NCI-H1048 (cell line): ENCODE measurements at places on chromosomes 13 and 19.

- no peak for DNase-seq
Observed at GRCh38 chr13:36163286-36163685, 32.1 kb upstream of the DCLK1 start.

GRCh38 chr13:76668716-76669115 lies 217.5 kb downstream of the KCTD12 start:
- no peak for DNase-seq

DNA sequence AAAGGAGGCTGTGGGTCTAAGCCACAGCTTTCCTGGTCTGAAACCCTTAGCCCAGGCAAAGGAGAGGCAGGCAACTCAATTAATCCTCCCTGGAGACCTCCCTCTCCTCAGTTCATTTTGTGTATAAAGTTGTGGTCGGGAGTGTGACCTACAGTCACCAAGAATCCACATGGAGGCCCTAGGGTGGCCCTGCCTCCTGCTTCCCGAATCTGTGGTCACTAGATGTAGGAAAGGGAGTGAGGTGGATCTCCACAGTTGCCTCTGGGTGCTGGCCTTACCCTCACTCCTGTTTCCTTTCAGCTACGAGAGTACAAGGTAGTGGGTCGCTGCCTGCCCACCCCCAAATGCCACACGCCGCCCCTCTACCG lies 1.3 kb downstream of the RPL18A start:
- DNase-seq = no peak

GRCh38 chr19:49677901-49678674 lies 1.0 kb downstream of the PRMT1 start:
- no peak for DNase-seq

DNA sequence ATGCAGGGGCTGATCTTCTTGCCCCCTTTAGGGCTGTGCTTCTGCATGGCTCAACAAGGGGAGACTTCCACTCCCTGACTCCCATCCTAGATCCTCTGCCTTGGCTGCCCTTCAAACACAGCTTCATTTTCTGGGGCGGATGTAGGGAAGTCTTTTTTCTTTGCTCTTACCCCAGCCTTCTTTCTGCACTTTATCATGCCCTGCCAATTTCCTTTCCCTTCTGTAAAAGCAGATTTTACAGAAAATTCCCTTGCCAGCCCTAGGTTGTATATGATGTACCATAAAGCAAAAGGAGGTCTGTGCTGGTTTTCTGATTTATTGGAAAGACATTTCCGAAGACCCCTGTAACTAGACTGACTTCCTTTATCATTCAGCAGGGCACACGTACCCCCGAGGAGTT lies 283.4 kb downstream of the SHISA2 start:
- no peak for DNase-seq

DNA sequence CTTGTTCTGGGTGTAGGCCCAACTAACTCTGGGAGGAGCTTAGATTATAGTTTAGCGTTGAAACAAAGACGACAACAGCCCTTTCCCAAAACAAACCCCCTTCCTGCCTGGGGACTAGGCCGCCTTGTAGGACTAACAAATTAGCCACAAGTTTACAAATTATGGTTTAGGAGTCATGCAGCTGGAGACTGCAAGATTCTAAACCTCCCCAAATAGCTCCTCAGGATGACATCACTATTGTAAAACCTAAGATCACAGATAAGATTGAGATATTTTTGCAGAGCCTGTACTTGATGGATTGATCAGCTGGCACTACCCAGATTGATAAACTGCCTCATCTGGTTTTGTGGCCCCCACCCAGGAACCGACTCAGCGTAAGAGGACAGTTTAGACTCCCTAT lies 2.3 kb upstream of the SLC25A15 start:
- no peak for DNase-seq

DNA sequence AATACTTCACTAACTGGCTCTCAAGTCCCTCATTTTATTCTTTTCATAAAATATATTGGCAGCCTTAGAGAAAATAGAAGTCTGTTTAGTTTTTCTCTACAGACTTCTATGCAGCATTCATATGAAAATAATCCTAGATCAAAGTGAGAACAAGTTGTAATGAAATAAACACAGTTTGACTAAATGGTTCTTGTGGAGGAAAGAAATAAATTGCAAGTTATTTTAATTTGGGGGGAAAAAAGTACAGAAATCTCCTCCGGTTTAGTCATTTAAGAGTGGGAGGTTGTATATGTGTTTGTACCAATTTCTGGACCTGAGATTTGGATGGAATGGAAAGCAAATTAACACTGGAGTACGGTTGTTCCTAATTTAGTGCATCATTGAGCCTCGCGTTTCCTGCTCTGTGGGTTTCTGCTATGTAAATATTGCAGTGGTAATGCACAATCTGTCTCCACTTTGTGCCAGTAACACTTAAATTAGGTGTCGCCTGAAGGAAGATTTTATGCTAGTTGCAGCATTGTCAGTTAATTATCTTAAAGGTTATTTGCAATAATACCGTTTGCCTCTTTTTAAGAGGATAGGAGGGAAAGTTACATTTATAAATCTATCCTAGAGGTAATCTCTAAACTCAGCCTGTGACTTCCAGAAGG lies 100.2 kb downstream of the ZIC5 start:
- DNase-seq = no peak

GRCh38 chr13:39783051-39783450 lies 127.6 kb downstream of the COG6 start:
- no peak for DNase-seq

DNA sequence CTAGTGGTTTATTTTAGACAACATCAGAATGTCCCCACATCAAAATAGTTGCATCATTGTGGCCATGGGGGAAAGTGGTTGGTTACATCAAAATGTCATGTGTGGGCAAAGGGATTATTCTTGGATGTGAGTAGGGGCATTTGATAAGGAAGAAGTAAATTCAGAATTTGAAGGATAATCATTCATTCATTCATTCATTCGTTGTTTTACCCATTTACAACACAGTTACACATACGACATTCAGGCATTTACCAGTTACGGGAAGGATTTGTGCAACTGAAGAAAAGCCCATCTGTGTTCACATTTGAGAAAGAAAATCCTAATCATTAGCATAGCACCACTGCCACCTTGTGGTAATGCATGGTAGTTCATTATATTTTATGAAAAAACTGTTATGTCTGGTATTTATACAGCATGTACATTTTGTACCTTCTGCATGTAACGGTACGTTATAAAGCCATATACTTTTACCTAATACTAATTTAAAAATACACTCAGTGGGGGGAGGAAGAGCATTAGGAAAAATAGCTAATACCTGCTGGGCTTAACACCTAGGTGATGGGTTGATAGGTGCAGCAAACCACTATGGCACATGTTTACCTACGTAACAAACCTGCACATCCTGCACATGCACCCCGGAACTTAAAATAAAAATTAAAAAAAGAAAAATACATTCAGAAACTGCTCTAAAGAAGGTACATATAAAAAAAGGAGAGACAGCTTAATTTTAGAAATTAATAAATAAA lies 62.1 kb downstream of the DGKH start:
- DNase-seq = peak; percentile 6

DNA sequence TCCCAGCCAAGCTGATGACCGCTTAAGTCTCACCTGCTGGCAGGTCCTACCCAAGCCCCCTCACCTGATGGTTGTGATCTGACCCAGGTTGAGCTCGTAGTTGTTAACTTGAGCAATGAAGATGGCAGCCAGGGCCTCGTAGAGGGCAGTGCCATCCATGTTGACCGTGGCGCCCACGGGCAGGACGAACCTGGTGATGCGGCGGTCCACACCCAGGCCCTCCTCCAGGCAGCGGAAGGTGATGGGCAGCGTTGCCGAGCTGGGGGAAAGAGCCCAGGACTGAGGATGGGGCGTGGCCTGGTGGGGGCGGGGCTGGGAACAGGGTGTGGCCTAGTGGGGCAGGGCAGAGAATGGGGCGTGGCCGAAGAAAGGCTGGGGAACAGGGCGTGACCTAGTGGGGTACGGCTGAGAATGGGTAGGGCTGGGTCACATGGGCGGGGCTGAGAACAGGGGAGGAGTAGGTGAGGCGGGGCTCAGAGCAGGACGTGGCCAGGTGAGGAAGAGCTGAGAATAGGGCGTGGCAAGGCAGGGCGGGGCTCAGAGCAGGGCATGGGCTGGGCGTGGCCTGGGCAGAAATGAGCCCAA lies 12.9 kb downstream of the OR7C2 start:
- no peak for DNase-seq

GRCh38 chr19:22610121-22610520 lies 24.0 kb upstream of the ZNF492 start:
- no peak for DNase-seq

DNA sequence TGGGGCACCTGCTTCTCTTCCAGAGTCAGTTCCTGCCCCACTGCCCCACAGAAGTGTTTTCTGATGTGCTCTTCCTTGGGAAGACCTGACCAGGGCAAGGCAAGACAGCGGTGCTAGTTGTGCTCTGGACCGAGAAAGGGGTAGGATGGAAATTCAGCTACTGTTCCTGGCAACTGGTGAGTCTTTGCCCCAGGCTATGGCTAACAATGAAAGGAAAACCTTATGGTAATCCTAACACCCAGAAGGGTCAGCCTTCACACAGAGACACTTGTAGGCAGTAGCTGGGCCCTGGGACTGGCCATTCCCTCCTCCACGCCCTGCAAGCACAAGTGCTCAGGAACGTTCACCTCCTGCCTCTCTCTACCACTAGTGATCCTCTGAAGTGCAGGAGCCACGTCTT lies 9.6 kb upstream of the CYSLTR2 start:
- DNase-seq = no peak

DNA sequence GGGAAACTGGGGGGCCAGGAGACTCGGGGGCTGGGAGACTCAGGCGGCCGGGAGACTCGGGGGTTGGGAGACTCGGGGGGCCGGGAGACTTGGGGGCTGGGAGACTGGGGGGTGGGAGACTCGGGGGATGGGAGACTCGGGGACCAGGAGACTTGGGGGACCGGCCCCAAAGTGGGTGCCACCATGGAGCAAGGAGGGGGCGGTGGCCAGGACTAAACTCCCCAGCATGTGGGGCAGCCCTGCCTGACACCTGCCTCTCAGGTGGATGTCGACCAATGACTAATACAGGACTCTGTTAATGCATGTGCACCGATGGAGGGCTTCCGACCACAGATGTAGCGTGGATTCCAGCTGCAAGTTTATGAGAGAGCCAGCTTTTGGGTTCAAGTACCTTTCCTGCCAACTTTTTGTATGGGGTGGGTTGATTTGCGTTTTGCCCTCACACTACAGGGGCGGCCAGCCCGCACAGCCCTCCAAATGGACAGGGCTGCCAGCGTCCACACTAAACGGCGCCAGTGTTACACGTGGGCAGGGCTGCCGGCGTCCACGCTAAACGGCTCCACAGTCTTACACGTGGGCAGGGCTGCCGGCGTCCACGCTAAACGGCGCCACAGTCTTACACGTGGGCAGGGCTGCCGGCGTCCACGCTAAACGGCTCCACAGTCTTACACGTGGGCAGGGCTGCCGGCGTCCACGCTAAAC lies 62.2 kb downstream of the RASA3 start:
- DNase-seq = no peak

GRCh38 chr19:43476606-43477005 lies 11.2 kb upstream of the LYPD3 start:
- DNase-seq = no peak

- DNase-seq = no peak
Observed at GRCh38 chr13:110341445-110342244, 34.6 kb downstream of the COL4A2 start.

- no peak for DNase-seq
Observed at GRCh38 chr19:7337380-7338194, 11.2 kb upstream of the ARHGEF18 start.

DNA sequence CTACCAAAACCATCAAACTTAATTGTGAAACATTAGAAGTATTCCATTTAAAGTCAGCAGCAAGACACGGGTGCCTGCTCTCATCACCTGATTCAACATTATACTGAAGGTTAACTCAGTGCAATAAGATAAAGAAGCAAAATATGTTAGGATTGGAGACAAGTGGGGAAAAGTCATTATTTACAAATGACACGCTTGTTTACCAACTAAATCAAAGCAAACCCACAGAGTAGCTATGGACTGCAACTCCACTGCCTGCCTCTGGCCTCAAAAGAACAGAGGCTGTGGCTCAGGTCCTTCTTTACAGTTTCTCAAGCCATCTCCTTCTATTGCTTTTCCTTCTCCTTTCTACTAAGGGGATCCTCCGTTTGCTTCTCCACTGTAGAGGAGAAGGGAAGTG lies 21.0 kb upstream of the ATP12A start:
- DNase-seq = no peak

DNA sequence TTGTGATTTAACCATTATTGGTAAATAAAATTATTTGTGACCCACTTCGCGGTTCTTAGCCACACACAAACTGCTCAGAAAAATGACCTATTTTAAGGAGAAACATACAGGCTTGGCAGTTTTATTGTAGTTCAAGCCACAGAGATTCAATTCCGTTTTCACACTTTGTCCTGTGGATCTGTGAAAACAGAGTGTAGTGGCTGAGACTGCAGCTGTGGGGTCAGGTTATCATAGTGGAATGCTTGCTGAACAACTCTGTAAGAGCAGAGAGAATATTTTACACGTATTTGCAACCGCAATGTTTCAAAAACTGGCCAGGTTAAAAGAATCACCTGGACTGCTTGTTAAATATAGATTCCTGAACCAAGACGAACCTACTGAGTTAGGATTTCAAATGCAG lies 292.5 kb downstream of the GPC5 start:
- no peak for DNase-seq

DNA sequence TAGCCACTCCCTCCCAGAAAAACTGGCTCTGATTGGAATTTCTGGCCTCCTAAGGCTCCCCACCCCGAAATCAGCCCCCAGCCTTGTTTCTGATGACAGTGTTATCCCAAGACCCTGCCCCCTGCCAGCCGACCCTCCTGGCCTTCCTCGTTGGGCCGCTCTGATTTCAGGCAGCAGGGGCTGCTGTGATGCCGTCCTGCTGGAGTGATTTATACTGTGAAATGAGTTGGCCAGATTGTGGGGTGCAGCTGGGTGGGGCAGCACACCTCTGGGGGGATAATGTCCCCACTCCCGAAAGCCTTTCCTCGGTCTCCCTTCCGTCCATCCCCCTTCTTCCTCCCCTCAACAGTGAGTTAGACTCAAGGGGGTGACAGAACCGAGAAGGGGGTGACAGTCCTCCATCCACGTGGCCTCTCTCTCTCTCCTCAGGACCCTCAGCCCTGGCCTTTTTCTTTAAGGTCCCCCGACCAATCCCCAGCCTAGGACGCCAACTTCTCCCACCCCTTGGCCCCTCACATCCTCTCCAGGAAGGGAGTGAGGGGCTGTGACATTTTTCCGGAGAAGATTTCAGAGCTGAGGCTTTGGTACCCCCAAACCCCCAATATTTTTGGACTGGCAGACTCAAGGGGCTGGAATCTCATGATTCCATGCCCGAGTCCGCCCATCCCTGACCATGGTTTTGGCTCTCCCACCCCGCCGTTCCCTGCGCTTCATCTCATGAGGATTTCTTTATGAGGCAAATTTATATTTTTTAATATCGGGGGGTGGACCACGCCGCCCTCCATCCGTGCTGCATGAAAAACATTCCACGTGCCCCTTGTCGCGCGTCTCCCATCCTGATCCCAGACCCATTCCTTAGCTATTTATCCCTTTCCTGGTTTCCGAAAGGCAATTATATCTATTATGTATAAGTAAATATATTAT lies 6.1 kb downstream of the FOSB start:
- no peak for DNase-seq

DNA sequence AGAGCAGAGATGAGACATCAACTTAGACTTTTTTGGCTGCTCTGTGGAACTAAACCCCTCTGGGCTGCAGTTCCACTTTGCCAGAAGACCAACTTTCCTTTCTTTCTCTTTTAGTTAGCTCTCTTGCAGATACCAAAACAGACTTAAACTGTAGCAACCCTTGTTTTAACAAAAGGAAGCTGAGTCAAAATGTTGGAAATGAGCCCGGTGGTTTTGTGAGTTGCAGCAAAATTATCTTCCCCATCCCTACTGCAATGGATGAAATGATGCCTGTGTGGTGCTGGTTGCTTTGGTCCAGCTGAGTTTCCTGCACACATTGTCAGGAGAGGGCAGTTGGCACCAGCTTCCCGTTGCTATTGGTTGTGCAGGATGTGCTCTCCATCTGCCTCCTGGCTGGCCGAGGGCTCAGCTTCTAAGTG lies 115.3 kb downstream of the LRCH1 start:
- DNase-seq = no peak
